Natural killer cell treated with Interleukin-12 subunit alpha and Interleukin-12 subunit beta and Interleukin-15 and Interleukin-18, amount 100 ng/mL, for 72 hours (primary cell): ENCODE measurements at places on chromosomes 6 and 20. TPM values are rescaled to one million over a fixed set of nuclear protein-coding genes. Genes with fewer than 3 reads are reported as not detected.
A peak's percentile ranks its signal among the peaks of the same experiment; 100 is the strongest.

The GSTA3 gene
- not detected for total RNA-seq

The DEF6 gene
- total RNA-seq = 82.3 TPM

- DNase-seq = no peak
These were observed 9.9 kb downstream of the GGT7 start for GRCh38 chr20:34862724-34863123.

GRCh38 chr6:131862476-131862875, 54.7 kb downstream of the ENPP1 start:
- no peak for DNase-seq

- no peak for DNase-seq
These were observed 79.8 kb upstream of the TRAF3IP2 start for GRCh38 chr6:111685526-111685925.

The PAK5 gene
- not detected for total RNA-seq

- DNase-seq = no peak
These were observed 138.6 kb downstream of the CEBPB start for GRCh38 chr20:50328996-50329898.

GRCh38 chr20:24488800-24489175, 19.4 kb downstream of the SYNDIG1 start:
- no peak for DNase-seq

The RIMS1 gene
- not detected for total RNA-seq

- DNase-seq = no peak
These were observed 1.2 kb downstream of the TAB2 start for GRCh38 chr6:149318581-149319286.

DNA sequence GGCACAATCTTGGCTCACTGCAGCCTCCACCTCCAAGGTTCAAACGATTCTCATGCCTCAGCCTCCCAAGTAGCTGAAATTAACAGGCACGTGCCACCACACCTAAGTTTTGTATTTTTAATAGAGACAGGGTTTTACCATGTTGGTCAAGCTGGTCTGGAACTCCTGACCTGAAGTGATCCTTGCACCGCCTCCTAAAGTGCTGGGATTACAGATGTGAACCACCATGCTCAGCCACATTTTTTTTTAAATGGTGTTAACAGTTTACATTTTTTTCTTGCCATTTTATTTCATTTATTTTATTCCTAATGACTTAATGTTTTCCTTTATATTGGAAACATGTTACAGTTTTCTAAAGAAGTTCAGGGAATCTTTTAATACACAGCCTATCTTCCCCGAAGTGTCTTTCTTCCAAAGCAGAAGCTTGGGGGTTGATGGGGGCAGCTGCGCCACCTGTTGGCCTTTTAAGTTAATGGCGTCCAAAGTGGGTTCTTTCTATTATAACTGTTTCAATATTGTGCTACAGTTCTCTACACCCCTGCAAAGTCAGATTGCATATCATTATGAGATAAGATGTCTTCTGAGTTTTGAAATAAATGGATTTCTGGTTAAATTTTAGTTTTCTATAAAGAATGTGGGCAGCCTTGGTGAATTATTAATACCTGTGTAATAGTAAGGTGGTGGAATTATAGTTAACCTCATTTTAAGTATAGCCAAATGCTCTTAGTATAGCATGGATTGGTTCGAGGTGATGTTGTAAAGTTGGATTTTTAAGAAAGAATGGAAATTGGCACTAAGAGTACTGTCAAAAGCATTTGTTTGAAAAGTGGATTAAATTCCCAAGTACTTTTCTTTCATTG, 42.0 kb upstream of the PLCG1 start:
- DNase-seq = peak; percentile 84

The PRND gene
- total RNA-seq = not detected

- no peak for DNase-seq
These were observed 531.1 kb upstream of the CITED2 start for GRCh38 chr6:139905404-139906052.

- no peak for DNase-seq
These were observed 1846.5 kb upstream of the DEFB115 start for GRCh38 chr20:29410806-29411457.

The ZCCHC3 gene
- 18.7 TPM for total RNA-seq

The CST9L gene
- not detected for total RNA-seq

DNA sequence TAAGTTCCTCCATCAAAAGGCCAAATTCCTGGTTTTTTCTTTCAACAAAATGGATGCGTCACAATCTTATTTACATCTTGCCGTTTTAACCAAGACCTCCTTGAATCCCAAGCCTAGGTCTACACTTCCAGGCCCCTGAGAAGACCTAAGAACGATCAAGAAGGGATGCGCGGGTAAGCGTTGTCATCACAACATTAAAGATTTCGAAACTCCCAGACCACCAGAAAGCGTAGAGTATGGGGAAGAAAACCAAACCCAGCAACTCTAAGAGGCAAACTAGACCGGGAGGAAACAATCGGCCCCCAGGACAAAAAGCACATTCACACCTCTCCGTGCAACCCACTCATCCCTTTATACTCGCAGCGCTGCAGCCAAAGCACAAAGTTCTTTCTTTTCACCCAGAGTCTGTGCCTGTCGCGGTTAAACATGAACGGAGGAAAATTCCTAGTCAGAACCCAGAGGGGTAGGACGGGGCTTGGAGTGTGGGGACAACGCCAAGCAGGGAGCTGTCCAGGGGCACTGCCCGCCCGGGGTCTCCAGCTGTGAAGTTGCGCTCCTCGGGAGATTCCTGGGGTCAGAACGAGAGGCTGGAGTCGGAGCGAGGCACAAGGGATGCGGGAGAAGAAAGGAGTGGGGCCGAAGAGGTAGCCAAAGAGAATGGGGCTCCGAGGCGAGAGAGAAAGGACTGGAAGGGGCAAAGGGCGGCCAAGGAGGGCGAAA, 725 bp downstream of the OSER1 start:
- no peak for DNase-seq

DNA sequence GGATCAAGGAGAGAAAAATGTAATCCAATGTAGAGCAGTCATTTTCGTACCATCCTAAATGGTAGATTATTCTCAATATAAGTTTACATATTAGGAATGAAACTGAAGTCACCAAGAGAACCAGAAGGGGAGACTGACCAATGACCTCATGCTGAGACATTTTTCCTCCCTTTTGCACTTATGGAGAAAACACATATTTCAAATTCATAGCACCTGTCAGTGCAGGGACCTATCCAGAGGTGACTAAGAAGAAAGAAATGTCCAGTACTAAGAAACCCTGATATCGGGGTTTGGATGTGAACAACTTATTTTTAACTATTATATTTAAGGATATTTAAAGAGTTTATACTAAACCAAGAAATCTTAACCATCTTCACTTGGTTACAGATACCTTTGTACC, 16.6 kb upstream of the LYRM2 start:
- DNase-seq = no peak

GRCh38 chr20:38840053-38840893, 34.8 kb downstream of the PPP1R16B start:
- no peak for DNase-seq

DNA sequence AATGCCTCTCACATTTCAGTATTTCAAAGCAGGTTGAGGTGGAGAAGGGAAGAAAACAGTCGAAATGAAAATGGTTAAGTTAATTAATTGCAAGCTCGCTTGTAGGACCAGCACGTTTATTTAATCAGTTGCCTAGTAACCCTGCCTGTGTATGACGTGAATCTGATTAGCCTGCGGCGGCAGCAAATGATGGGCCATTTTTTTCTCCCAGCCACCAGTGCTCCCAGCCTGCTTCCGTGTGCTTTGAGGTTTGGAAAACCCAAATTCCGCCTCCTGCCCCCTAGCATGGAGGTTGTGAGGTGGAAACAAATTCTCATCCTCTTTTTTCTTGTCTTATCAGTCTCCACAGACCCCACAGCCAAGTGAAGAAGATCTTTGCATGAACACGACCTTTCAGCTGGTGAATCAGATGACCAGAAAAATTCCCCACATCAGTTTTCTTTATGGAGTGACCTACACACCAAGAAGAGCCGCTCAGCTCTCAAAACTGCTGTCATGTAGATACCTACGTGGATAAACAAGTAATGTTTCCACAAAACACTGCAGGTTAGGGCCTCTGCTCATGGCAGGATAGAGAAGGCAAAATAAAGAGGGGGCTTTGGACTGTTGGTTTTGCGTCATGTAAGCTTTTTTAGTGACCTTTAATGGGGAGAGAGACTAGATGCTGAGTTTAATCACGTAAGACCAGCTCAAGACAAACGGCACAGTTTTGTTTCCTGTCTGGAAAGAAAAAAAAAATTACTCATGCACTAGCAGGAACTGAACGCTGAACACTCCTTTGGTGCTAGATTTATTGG, 572.9 kb upstream of the NOX3 start:
- DNase-seq = no peak

The MICB gene
- 34.9 TPM for total RNA-seq

- DNase-seq = no peak
These were observed 44.3 kb downstream of the TPD52L1 start for GRCh38 chr6:125197795-125198269.

The RAET1G gene
- total RNA-seq = 0.43 TPM

DNA sequence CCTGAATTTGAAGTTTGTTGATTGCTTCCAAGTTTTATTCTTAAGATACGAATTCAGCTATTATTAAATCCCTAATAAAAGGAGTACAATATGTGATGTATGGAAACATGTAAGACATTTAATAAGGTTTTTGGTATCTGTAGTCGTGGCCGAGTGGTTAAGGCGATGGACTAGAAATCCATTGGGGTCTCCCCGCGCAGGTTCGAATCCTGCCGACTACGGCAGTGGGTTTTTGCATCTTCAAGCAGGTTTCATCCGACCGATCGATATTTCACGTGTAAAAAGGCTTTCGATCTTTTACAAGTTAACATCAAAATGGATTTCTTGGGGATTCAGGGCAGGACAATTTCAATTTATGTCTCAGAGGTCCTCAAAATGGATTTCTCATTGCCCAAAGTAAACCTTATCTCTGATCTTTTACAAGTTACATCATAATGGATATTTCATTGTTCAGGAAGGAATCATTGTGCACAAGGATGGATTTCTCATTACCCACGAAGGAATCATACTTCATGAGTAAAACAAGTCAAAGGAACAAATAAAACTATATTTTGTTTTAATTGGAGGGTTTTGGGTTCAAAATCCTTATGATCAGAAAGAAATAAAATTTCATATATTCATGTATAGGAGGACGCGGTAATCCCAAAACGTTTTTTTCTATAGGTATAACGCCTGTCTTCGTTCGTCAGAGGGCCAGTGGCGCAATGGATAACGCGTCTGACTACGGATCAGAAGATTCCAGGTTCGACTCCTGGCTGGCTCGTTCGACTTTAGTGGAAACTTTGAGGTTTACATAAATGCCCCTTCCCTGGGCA, 37.3 kb upstream of the BTN3A2 start:
- peak; percentile 69 for DNase-seq

The ADAM33 gene
- not detected for total RNA-seq

- DNase-seq = no peak
These were observed 746 bp downstream of the BACH2 start for GRCh38 chr6:90295854-90296340.

DNA sequence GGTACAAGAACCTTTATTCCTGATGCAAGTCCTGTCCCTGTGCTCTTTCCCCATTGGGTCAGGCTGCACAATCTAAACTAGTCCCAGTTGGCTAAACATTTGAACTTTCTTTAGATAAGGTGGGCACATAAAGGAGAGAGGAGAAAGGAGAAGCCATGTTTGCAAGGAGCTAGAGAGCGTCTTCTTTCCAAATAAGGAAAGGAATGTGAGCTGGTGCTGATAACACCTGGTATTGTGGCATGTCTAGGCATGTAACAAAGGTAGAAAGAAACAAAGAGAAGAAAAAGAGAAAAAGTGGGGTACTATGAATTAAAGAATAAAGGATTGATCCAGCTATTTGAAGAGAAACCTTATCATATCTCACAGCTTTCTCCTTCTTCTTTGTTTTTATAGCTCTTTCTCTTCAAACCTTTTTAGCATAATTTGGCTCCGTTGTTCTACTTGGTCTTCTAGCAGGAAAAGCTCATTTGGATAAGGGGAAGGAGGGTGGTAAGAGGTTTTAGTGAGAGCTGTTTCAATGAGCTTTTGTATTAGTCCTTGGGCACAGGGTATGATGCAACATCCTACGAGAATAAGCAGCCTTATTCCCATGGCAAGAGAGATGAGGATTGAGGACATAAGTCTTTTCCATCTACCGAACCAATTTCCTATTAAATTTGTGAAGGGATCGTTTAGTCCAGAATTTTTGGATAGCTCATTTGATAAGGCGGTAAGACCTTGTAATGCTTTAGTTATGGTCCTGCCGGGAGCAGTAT, 415.5 kb upstream of the MAN1A1 start:
- DNase-seq = no peak

GRCh38 chr6:107819964-107820337, 4.2 kb downstream of the SCML4 start:
- no peak for DNase-seq

The MYL9 gene
- 0.76 TPM for total RNA-seq

- peak; percentile 32 for DNase-seq
These were observed 114.5 kb downstream of the FYN start for GRCh38 chr6:111758608-111759329.

DNA sequence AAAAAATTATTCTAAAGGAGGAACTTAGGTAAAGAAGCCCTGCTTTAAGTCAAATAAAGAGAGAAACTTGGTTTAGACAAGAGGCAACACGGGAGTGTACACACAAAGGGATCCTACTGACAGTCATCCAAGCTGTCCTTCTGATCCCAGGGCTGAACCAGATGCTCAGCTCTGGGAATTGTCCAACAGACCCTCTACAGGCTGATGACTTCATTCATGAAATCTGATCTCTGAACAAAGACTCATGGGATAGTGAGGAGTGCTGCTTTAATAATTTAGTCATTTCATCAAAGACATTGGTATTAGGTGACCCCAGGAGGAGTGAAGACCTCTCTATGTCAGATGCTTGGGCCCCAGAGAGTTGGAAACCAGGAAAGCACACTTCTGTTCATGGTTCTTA, 65.6 kb upstream of the ARMH2 start:
- no peak for DNase-seq

- DNase-seq = no peak
These were observed 55.5 kb downstream of the MRAP2 start for GRCh38 chr6:84089081-84089480.

DNA sequence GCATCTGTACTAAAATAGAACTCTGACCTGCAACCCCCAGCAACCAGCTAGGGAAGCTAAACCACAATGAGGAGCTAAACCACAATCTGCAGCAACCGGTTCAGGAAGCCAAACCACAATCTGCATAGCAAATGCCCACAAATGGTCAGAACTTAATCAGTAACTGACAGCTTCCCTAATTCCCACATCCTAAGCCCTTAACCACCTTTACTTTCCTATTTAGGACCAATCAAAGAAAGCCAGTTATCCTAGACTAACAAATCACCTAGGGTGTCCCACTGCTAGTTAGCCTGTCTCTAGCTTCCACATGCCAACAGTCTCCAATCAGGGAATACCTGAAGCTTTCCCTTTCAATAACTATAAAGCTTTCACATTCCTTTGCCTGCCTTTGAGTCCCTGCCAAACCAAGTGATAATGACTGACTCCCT, 424.6 kb upstream of the PTCHD4 start:
- no peak for DNase-seq

DNA sequence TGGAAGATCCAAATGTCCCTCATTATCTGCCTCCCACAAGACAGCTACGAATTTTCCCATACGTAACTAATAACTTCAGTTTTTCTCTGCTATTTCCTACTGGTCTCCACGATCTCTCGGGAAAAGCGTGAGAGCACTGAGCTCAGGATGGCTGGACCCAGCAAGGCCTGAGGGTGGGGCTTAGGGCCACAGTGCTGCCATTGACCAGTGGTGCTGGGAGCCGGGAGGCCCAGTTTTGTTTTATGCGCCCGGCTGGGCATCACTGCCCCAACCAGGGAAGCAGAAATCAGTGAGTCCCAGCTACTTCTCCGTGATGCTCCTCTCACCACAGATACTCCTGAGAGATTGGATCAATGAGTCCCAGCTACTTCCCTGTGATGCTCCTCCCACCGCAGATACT, 238.4 kb downstream of the LY86 start:
- DNase-seq = no peak
